ENCODE measurements at places on chromosomes 11 and 22.
A peak's percentile ranks its signal among the peaks of the same experiment; 100 is the strongest.

GRCh38 chr11:22752908-22753310 is 76.7 kb downstream of the SVIP start:
- DNase-seq: no peak

DNA sequence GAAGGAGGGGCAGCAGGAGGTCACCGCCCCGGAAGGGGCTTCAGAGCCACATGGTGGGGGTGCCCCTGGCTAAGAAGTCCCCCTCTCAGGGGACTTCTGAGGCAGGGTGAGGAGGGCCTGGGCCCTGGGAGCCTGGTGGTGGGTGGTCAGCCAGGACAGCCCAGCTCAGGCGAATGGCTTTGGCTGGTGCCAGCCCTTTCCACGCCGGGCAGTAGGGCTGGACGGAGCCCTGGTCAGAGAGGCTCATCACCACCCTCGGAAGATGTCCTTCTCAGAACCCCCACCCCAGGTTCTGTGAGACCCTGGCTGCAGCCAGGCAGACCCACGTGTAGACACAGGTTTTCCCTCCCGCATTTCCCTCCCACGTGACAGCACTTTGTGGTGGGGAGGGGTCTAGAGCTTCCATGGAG is 35.9 kb downstream of the OSBPL5 start:
- no peak for DNase-seq

DNA sequence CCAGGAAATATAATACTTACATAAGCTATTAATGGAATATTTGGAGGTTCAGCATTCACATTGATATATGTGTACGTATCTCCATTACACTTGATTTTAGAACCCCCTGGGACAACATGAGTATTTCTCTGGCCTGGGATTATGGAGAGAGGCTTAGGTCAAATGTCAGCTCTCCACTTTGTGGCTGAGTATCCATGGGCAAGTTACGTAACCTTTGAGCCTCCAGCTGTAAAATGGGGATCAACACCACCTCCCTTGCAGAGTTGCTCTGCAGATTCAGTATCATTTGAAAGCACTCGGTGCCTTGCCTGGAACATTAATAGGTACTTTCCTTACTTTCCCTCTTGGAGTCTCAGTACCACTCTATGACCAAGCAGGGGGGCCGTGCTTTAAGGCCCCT is 33.2 kb downstream of the C22orf31 start:
- DNase-seq: no peak

- no peak for DNase-seq
Observed at GRCh38 chr11:122737951-122738693, 82.6 kb downstream of the UBASH3B start.

DNA sequence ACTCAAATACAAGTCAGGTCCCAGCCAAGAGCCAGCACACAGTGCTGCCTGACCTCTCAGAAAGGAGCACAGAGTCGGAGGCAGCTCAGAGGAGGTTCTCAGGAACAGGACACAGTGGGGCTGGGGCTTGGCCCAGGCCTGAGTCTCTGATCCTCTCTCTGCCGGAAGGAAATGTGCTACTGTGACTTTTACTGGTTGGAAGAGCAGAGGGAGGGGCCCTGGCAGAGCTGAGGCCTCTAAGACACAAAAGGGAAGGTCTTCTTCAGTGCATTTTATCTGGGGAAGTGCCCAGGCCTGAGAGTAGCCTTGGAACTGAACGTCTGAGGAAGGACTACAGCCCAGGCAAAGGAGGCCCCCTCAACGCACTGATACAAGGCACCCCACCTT is 16.2 kb upstream of the CASTOR1 start:
- no peak for DNase-seq

DNA sequence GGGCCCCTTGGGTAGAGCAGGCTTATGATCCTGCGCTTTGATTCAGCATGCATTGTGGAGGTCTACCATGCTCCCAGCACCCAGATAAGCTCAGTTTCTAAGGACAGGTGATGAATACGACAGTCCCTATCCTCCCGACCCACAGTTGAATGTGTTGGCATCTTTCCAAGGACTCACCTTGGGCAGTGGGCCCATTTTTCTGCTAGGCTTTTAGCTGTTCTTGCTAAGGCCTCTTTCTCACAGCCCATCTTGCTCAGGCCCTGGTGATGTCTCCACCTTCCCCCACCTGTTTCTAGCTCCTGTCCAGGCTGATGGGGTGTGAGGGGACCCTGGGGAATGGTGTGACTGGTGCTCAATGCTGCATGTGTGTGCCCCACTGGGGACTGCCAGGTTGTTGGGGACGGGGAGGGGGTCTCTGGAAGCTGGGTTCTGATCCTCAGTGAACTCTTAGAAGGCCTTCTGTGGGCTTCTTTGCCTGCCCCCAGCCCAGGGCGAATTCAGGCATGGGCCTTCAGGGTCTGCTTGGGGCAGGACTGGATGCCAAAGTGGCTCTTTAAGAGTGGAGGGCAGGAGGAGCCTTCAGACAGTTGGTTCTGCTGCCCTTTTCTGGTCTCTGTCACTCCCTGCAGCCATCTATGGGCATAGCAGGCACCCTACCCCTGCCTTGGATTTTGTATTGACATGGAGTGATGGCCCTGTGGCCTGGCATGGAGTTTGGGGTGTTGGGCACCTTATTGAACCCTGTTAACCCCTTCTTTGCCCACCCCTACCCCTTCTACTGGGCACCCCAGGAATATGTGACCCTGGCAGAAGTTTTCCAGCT is 33.1 kb downstream of the PHLDB1 start:
- no peak for DNase-seq

- peak; percentile 10 for DNase-seq
Observed at GRCh38 chr11:29448246-29448877, 568.5 kb downstream of the KCNA4 start.

- DNase-seq: peak; percentile 12
Observed at GRCh38 chr11:91173701-91174100, 950.9 kb upstream of the CHORDC1 start.

DNA sequence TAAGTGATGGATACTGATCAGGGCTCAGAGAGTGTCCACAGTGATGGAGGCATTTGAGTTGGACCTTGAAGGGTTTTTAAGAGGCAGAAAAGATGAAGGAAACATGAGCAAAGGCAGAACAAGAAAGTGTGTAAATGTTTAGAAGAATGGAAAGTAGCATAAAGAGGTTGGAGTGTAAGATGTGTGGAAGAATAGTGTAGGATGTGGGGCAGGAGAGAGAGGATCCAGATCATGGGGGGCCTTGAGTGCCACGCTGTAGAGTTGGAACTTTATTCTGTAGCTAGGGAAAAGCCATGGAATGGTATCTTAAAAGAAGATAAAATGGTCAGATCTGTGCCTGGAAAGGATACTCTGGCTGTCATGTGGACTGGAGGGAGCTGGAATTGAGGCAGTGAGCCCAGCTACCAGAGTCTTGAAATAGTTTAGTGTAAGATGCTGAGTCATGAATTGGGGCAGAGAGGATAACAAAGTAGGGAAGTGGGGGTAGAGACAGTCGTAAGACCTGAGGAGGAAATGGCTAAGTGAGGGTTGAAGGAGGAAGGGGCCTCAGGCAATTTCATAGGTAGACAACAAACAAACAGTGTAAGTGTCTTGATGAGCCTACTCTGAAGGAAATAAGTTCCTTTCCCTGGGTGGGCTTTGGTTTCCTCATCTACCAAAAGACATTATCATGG is 6.7 kb downstream of the KCNE3 start:
- DNase-seq: no peak

DNA sequence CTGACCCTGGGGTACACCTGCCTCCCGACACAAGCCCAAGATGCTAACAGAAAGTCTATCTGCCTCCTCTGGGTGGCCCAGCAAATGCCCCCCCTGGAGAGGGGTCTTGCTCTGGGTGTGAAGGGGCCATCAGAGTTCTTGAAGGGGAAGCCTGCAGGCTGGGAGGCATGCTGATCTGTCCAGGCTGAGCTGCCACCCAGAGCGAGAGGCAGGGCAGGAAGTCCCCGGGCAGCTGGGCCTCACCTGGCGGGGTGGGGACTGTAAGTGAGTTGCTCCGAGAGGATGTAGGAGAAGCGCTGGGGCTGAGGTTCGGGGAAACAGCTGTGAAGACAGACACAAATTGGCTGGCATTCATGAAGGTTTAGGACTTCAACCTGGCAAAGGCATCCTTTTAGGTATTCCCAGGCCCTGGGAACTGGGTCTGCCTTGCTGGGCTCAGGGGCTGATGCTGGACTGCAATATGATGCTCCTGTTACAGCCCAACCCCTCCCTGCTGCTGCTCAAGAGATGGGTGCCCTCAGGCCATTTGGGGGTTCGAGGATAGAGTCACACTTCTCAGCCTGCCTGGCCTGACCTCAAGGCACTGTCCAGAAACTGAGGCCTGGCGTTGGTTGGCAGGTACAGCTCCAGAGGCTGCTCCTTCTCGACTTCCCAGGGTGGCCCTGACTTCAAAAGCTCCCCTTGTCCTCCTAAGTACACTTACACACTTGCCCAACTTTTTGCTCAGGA is 60.2 kb upstream of the LYVE1 start:
- DNase-seq: no peak

Data from HTR-8/SVneo (cell line).